ENCODE measurements at places on chromosomes 3 and 15.
A peak's percentile ranks its signal among the peaks of the same experiment; 100 is the strongest.

- DNase-seq: no peak
Measured at GRCh38 chr15:69302929-69303328, 4.2 kb downstream of the PAQR5 start.

DNA sequence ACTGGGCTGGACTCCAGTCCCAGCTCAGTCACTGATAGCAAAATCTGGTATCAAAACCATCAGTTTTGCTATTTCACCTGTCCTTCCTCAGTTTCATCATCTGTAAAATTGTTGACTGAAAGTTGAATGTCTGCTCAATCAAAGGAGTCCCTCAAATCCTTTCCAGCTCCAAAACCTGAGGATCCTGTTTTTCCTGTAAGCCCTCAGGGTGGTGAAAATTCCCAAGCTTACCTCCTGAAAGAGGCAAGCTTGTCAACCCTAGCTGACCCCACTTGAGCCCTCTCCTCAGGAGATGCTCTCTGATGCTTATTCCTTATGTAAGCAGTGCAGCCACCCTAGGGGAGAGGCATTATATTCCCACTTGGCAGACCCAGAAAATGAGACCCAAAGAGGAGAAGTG lies 82.6 kb downstream of the HMG20A start:
- DNase-seq: no peak

DNA sequence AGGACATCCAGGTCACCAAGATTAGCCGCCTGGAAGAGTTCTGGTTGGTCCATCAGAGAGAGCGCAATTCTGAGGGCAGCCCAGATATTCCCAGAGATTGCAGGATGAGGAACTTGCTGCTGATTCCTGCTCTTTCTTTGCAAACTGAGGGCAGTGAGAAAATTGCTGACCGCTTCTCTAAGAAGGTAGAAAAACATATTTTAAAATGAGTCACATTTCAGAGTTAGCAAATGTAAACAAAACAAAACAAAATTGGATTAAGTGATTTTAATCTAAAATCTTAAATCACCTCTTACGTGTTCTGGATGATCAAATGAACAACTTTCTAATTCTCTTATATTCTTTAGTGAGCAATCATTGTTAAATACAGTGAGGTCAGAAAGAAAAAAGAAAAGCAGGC lies 149.0 kb downstream of the USP13 start:
- DNase-seq: no peak

DNA sequence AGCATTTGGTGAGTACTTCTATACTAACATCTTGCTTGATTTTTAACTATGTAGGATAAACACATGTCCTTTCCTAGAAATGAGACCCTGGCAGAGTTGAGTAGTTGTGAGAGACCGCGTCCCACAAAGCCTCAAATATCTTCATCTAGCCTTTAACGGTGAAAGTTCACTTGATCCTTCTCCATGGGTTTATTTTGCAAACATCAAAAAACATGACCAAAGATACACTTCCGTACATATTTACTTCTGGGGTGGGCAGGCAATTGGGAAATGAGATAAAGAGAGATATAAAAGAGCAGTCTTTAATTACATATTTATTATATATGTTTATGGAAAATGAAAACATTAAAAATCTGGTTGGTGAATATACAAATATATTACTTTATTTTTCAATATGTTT lies 5.2 kb upstream of the KAT2B start:
- no peak for DNase-seq

DNA sequence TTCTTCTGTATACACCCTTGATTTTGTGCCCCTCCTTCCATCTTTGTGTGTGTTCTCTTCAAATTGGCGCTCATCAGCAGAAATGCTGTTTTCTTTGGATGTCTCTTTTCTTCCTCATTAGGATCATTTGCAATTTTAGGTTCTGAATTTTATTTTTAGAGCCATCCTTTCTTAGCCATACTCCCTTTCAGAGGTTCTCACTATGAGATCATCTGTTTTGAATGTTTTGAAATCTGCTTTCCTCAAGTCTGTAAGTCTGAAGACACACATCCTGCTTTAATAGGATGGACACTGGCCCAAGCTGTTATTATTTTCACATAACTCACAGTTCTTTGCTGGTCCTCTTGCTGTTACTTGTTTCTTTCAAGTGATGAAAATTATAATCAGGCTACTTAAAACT lies 124.8 kb downstream of the BDH1 start:
- no peak for DNase-seq

DNA sequence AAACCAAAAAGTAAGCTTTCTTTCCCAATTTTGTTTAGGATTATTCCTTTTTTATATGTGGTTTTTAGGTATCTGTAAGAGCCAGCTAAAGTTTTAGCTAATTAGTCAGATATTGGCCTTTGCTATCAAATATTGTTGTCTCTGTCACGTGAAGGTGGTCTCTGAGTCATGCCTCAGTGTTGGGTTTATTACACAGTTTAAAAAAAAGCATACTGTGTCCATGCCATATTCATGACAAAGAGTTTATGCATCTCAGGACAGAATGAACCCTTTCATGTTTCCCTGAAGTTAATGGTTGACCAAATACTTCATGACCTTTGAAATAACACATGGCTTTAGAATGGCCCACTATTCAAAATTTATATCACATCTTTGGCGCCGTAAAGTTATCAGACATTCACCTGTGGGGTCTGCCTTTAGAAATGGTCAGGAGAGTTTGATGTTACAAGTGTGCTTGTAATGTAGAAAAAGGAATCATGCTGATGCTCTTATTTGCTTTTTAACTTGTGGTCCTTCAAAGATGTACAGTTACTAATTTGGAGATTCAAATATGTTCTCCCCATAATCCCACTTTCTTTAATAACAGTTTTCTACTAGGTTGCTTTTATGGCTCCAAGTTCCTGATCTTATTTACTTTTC lies 101.5 kb downstream of the MYRIP start:
- no peak for DNase-seq

DNA sequence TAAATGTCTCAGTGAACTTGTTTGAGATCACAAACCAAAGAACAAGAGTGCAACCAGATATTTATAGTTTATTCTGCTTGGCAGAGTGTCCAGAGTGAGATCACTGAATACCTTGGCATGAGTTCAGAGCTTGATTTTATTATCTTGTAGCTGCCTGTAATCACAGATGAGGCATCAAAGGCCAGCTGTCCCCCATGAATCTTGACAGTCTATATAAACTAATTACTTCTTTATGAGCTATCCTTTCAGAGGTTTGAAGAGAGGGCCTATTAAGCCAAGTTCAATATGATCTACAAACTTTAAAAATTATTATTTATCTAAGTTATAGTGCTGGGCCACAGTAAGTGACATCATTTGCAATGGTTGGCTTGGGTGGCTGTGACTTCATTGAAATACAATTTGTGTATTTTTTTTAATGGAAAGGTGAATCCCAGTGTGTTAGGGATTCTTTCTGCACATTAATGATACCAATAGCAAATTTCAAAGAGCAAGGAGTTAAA lies 251.5 kb downstream of the CLSTN2 start:
- DNase-seq: peak; percentile 36

GRCh38 chr3:119635719-119636118 lies 24.7 kb downstream of the POPDC2 start:
- DNase-seq: no peak

GRCh38 chr3:119433613-119434325 lies 29.6 kb downstream of the TMEM39A start:
- DNase-seq: no peak

DNA sequence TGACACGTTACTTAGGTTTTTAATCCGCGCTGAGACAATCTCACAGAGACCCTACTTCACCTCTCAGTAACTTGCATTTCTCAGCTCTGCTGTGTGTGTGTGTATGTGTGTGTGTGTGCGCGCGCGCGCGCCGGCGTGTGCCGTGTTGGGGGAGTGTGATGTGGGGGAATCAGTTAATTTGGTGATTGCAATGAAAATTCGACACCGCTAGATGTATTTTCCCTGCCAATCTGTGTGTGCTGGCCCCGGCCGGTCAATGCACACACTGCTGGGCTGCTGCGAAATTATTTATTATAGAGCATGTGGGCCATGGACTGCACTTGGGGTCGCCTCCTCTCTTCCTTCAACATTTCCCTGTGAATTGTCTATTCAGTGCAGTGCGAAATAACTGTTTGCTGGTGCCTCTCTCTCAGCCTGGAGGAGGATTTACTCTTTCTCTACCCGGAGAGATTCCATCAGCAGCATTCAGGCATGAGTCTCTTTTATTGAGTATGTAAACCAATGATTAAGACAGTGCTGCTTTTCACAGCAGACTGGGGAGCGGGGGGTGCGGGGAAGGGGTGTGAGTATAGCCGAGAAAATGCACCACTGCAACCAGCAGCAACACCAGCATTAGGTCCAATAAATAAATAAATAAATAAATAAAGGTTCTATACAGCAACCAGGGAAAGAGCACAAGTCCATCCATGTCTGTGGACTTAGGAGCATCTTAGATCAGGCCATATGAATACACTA lies 2.9 kb downstream of the CADM2 start:
- DNase-seq: no peak

GRCh38 chr3:140117096-140117526 lies 182.1 kb downstream of the CLSTN2 start:
- DNase-seq: no peak

DNA sequence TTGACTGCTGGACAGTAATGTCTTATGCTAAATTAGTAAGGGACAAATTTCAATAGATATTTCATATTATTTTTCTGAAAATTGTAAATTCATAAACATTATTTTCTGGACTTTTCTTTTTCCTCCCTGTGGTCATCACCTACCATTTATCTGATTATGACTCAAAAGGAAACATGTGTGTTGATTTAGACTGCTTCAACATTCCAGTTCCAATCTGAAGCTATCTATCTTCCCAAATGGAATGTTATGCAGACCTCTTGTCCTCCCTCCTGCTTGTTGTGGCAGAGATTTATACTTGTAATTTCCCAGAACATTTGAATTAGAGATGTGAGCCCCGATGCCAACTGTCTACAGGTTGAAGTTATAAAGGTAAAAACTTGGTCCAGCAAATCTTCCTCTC lies 803.4 kb downstream of the TUSC7 start:
- DNase-seq: no peak

DNA sequence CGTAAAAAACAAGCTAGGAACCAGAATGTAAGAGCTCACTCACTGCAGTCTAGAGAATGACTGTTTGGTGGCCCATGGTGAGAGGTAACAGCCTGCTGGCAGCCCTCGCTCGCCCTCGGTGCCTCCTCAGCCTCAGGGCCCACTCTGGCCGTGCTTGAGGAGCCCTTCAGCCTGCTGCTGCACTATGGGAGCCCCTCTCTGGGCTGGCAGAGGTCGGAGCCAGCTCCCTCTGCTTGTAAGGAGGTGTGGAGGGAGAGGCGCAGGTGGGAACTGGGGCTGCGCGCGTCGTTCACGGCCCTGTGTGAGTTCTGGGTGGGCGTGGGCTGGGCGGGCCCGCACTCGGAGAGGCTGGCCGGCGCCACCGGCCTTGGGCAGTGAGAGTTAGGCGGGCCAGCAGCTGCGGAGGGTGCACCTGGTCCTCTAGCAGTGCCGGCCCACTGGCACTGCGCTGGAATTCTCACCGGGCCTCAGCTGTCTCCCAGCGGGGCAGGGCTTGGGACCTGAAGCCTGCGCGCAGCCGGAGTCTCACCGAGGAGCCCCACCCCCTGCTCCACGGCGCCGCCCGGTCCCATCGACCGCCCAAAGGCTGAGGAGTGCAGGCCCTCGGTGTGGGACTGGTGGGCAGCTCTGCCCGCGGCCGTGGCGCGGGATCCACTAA lies 420.6 kb downstream of the RBMS3 start:
- no peak for DNase-seq

DNA sequence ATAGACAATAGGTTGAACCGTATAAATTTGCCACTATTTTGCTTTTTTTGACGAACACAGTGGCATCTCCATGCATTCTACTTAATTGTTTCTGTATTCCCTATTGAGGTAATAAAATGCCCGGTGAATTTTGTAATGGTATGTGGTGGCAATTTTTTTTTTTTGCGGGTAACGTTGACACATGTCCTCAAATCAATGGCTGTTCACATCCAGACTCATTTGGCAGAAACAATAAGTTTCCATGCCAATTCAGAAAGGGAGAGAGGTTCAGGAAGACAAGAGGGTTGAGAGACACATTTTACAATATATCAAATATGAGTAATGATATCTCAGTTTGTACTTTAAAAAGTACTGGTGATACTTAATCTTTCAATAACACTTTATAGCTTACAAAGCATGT lies 463.9 kb downstream of the WDR72 start:
- no peak for DNase-seq

GRCh38 chr15:80732818-80733217 lies 37.7 kb downstream of the ABHD17C start:
- no peak for DNase-seq

DNA sequence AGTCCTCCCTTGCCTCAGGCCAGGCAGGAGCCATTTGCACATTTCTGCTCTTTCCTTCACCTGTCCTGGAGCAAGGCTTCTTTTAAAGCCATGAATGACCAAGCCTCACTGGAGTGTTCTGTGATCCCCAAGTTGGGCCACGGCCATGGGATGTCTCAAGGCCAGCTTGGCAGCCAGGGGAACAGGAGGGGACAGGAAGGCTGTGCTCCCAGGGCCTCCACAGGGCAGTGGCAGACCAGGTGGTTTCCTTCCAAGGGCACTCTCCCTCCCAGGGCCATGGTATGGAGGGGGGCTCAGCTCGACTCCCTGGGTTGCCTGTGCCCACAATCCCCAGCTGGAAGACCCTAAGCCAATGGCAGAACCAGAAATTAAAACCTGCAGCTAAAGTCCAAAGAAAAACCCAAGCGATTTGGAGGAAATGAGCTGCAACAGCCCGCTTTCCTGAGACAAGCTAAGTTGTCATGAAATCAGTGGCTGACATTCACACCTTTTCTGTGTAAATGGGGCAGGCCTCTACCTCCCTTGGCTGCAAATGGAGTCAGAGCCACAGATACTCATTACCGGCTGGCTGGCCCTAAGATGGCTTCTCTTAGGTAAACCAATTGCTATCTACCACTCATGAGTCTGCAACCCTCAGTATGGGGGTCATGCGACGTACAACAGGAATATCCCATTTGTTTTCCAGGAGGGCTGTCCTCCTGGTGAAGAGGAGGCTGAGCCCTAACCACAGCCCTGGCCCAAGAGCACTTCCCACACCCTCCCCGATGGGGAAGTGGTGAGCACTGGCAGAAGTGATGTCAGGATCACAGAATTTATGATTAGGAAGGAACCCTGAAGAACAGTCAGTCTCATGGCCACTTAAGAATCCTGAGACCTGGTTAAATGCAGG lies 83.3 kb downstream of the SNRK start:
- no peak for DNase-seq
